CD4-positive, alpha-beta T cell treated with Interferon gamma for 1 hour (primary cell): ENCODE measurements at places on chromosomes 7 and 10.

- no peak for DNase-seq
These were observed 108.1 kb downstream of the ITGB8 start for GRCh38 chr7:20438694-20439376.

DNA sequence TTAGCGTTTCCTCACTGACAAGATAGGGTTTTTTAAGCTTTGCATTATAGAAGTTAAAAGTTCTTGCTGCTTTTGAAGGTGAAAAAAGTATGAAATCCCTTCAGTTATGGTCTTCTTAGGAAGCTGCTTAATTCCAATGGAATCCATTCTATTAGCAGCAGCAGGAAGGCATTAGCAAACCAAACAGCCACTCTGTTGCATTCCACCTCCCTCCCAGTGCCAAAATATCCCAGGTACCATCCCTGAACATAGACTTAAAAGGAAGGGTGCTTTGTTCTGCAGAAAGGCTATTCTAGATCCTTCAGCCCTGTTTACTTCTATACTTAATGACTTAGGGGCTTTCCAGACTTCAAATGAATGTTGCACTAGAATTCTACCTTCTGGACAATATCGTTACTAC lies 23.8 kb downstream of the ENO4 start:
- DNase-seq: no peak

DNA sequence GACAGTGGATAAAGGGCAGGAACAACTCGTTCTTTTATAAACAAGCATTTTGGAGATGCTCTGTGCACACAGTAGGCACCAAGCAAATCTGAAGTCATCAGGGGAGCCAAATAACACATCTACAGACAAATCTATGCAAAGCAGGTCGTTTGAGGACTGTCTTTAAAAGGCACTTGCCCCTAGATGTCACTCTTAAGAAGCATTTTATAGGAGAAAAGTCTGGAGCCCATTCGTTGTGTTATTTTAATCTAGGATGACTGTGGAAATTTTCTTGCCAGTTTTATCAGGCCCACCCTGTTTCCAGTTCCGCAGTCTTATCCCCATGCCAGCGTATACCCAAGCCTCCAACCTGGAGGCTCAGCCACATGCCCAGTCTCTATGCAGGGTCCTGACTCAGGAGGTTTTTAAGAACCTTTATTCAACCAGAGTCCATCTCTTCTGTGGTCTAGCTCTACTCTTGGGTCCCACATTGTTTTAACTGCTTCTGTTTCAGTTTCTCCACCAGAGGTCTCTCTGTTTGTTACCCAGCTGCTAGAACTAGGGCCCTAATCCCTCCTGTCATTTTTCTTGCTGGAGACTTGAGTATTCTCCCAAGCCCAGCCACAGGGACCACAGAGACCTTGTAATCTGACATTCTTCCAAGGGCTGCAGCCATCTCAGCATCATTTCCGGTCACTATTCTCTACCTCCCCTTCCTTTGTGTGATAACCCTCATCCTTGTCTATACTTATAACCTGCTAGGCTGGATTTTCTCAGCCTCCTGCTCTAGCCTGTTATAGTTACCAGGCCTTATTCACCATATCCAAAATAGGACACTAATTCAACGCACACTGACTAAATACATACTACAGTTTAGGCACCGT lies 26.7 kb downstream of the PIK3CG start:
- no peak for DNase-seq

GRCh38 chr7:68288144-68288593 lies 1291.5 kb downstream of the TYW1 start:
- no peak for DNase-seq

DNA sequence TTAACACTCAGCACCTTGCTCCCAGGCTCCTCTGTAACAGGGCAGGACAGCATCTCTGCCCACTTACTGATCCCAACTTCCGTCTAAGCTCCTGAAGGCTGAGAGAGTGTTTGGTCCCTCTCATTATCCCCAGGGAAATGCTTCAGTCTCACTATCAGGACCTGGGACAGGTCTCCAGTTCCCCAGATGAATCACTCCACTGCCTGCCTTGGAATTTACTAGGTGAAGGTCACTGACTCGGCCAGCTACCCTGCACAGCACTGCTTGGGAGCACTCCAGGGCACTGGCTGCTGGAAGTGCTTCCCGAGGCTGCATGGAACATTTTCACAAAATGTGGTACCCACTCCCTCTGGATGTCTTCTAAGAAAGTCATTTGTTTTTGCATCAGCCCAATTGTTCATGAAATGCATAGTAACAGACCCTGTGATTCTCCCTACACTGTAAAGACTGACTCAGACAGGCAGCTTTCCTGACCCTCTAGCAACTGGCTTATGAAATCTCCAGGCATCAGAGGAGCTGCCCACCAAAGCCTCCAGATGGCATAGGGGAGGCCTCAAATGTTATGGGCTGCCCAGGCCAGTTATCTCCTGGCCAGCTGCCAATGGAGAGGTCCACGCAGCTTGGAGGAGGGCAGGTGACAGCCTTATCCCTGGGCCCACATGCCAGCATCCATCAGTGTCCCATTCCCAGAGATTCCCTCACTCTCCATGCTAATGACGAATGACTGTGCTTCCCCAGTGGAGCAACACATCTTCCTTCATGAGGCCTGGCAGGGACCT lies 89.1 kb downstream of the GFRA1 start:
- DNase-seq: no peak

DNA sequence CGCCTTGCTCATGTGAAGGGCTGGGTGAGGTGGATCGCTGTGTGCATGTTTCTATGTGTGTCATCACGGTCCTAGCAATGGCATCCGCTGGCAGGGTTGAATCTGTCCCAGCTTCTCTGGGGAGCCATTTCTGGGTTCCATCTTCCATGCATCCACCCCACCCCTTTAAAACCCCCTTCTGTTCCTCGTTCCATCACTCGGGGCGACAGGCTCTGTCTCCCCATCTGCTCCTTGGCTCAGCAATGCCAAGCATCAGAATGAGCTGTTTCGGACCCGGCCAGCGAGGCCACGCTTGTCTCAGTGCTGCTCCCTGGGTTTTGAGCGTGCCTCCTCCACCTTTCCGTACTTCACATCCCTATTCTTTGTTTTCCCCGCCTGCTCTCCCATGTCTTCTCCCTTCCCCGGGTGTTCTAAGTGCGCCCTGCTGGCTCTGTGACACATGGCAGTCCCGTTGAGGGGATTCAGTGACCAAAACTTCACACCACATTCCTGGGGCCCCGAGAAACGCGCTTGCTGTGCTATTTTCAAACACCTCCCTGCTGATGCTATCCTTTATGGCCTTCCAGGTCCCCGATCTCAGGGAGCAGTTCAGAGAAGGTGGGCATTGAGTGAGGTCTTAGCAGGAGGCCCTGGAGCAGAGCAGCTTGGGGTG lies 554.1 kb upstream of the FOXK1 start:
- no peak for DNase-seq

- DNase-seq: no peak
These were observed 197.9 kb downstream of the IMMP2L start for GRCh38 chr7:111364413-111364812.

- no peak for DNase-seq
These were observed 188.7 kb upstream of the KAT6B start for GRCh38 chr10:74637685-74638084.

DNA sequence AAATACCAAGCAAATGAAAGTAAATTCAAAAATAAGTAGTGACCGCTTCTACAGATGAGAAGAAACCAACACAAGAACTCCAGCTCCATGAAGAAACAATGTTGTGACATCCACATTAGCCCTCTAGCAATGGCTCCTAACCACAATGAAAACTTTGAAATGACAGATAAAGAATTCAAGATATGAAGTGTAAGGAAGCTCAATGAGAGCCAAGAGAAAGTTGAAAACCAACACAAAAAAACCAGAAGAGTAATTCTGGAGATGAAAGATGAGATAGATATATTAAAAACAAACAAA lies 68.2 kb upstream of the DDC start:
- DNase-seq: no peak

- DNase-seq: no peak
These were observed 80.2 kb downstream of the DIP2C start for GRCh38 chr10:609262-609658.

DNA sequence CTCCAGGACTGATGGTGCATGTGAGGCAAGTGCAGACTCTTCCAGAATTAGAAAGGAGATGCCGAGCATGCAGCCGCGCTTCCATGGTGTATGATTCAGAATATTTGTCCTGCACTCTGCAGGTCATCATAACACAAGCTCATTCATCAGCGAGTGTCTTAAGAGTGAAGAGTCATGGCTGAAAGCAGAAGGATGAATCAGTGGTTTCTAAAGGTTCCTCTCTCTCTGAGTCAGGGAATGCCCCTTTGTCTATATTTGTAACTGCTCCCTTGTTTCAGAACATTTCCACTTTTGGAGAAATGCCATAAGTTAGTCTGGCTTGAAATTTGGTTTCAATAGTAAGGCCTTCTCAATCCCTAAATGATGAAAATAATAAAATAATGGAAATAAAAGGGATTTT lies 52.3 kb downstream of the HECW1 start:
- no peak for DNase-seq
